Smooth muscle cell of the brain vasculature (primary cell): ENCODE measurements at places on chromosomes 2 and 18.

GRCh38 chr2:11778416-11778815, 32.0 kb downstream of the LPIN1 start:
- DNase-seq, result no peak

GRCh38 chr2:86433137-86433536, 8.0 kb upstream of the KDM3A start:
- DNase-seq, result no peak

- no peak for DNase-seq
Observed at GRCh38 chr2:134777593-134777992, 58.8 kb upstream of the TMEM163 start.

GRCh38 chr18:46574000-46574742, 82.8 kb downstream of the LOXHD1 start:
- no peak for DNase-seq

DNA sequence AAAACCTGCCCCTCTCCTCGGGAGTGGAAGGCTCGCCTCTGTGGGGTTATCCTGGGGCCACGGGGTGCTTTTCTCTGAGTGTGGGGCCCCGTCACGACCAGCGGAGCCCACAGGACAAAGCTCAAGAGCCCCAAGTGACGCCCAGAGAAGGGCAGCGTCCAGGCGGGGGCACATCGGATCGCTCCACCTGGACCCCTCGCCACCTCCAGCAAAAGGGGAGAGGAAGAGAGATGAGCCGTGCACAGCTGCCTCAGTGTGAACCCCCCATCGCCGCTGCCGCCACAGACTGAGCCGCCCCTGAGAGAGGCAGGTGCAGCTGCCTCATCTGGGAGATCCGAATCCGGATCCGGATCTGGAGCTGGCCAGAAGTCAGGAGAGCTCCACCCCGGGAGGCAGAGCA, 282.5 kb upstream of the PXDN start:
- DNase-seq, result no peak
